ENCODE measurements at places on chromosomes 7 and 10.

DNA sequence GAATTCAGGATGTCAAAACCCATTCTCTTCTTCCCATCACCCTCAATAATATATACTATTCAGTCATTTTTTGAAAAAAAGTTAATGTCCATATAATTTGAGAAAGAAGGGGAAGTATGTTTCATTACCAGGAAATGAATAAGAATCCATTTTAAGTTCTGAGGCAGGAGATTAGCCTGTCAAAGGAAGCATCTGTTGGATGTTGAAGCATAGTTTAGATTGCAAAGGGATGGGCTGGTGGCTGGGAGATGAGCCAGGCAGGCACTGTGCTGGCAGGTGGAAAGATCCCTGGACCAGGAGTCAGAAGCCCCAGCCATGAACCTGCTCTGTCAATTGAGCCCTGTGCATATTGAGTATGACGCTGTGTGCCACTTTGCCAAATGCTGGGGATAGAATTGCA lies 48.4 kb upstream of the CRTAC1 start:
- no peak for DNase-seq

DNA sequence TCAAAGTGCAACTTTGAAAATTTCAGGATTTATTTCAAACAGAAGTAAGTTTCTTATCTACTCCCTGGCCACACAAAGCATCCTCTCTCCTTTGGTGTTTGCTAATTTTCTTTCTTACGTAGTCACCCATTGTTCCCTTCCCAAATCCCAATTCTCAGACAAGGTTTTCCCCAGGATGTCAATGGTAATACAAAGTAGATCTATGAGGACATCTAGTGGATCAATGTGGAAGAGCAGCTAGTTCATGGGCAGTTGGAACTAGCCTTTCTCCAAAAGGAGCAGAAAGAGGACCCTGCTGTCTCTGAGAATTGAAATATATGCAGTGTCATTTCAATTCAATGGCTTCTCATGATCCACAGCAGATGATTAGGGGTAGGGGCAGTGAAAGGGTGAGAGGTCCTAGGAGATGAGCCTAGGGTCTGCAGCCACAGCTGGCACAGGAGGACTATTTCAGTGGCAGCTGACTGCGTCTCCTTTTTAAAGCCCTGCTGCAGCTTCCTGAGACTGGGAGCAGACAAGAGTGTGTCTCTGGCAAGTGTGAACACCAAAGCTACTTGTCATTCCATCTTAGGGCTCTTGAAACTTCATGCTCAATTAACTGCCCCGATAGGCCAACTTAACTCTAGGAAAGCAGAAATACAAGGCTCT lies 632.6 kb downstream of the KCNMA1 start:
- peak; percentile 2 for DNase-seq

GRCh38 chr10:58322835-58323209 lies 12.0 kb upstream of the UBE2D1 start:
- no peak for DNase-seq

GRCh38 chr7:112202816-112203215 lies 3.4 kb downstream of the DOCK4 start:
- DNase-seq: peak; percentile 13

DNA sequence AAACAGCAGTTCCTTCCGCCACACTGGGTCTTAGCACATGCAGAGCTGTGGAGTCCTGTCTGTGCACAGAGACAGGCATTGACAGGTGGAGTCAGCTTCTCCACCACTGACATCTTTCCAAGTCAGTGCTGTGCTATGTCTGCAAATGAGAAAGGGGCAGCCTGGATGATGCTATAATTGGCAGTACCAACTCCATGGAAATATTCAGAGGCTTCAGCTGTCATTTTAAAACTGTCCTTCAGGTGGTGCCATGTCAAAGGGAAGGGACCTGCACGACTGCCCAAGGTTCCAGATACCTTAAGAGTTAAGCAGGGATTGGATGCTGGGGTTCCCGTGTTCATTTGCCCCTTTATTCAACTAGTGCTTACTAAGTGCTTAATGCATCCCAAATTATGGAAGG lies 258.0 kb upstream of the PRKCQ start:
- no peak for DNase-seq

GRCh38 chr10:97633921-97634320 lies 621 bp upstream of the MORN4 start:
- no peak for DNase-seq

- DNase-seq: no peak
Observed at GRCh38 chr10:71268758-71269157, 50.3 kb upstream of the SLC29A3 start.

- no peak for DNase-seq
Observed at GRCh38 chr10:89959433-89960110, 258.2 kb downstream of the KIF20B start.

GRCh38 chr7:27763983-27764508 lies 24.1 kb downstream of the TAX1BP1 start:
- no peak for DNase-seq

DNA sequence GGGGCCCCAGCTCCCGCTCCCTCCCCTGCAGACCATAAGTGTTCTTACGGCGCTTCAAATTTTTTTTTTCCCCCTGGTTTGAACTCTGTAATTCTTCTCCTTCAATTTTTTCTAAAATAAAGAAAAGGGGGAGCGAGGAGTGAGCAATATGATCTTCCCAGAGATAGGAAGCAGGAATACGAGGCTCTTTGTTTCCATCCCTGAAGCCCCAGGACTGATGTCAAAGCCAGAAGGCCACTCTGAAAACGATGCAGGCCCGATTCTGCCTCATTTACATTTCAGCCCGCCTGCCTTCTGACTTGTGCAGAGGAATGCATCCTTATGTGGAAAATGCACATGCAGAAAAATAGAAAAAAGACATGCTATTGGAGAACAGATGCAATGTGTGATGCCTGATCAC lies 401.5 kb upstream of the MKI67 start:
- no peak for DNase-seq

- DNase-seq: no peak
Observed at GRCh38 chr7:30800785-30801252, 29.6 kb downstream of the MINDY4 start.

DNA sequence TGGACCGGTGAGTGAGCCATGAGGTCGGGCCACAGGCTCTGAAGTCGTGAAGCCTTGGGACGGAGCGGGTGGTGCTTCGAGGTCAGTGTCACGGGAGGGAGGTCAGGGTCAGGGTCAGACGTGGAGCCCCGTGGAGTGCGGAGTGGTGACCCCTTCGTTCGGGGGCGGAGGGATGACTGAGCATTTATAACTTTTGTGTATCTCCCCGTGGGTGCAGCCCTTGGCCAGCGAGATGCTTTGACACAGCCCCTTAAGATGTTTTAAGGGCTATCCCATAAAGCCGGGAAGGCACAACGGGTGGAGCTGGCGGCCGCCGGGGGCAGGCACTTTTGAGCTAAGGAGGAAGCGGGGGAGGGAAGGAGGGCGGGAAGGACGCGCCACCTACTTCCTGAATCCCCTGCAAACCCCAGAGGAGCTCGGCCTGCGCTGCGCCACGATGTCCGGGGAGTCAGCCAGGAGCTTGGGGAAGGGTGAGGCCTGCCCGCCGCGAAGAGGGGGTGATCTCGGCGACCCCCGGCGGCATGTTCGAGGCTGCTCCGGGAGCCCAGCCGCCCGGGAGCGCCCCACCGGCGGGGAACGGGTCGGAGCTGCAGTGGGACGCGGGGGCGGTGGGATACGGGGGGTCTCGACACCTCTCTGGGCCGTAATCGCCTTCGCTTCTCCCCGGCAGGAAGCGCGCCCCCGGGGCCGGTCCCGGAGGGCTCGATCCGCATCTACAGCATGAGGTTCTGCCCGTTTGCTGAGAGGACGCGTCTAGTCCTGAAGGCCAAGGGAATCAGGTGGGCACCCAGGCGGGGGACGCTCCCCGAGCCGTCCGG lies at the start of gene GSTO1:
Gene GSTO1, plus strand, starts transcription at position 400 of the 818 bp plus-strand sequence. Its CDS starts 37 bp downstream, at position 437.
- no peak for DNase-seq

DNA sequence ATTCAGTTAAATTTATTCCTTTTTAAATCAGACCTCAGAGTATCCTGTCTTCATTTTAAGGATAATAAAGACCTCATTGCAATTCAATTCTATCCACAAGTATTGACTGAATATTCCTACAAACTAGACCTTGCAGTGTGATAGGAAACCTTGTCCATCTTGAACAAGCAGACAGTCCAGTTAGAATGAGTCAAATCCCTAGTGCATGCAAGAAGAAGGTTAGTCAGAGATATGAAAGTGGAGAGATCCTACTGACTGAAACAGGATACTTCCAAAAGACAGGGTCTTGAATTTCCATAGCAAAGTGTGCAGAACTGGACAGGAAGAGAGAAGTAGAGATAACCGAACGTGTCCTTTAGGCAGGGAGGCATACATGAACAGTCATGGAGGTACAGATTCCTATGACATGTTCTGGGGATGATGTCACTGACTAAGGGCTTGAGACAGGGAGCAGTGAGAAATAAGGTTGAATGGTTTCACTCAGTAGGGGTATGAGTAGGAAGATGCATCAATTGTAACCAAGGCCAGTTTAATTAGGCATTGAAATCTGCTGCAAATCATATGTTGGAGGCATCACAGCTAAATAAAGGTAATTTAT lies 45.2 kb downstream of the PPP1R3A start:
- no peak for DNase-seq

- no peak for DNase-seq
Observed at GRCh38 chr7:121384265-121384664, 11.8 kb downstream of the FAM3C start.

- DNase-seq: no peak
Observed at GRCh38 chr7:50349963-50350944, 45.7 kb downstream of the IKZF1 start.
